H9 (cell line): ENCODE measurements at places on chromosomes 16 and 17. TPM values are rescaled to one million over a fixed set of nuclear protein-coding genes. Genes with fewer than 3 reads are reported as not detected.

The CLEC3A gene
- total RNA-seq = not detected in 2 replicates

GRCh38 chr17:64138441-64138840, 8.5 kb upstream of the ERN1 start:
- no peak for DNase-seq

GRCh38 chr17:12078791-12079190, 58.1 kb downstream of the MAP2K4 start:
- DNase-seq = no peak

The PRKCB gene
- 7.0 and 7.7 TPM in 2 replicates for total RNA-seq

GRCh38 chr16:47873434-47873833, 282.4 kb downstream of the ABCC12 start:
- DNase-seq = no peak

DNA sequence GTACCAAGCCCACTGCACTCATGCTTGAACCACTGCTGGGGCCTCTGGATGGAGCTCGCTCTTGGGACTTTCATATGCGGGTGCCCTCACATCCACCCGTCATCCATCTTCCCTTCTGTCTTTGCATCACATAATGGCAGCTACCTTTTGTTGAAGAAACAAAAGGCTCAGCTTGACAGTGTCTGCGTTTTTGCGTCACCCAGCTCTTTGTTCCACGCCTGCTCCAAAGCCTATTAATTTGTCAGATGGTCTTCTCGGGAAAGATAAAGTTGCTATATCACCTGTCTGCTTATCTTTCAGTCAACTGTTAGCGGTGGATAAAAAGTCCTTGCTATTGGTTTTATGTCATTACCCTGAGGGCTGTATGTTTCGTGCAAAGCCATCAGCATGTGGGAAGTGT, 18.1 kb upstream of the BCO1 start:
- no peak for DNase-seq

- peak; percentile 5 for DNase-seq
These were observed 16.8 kb upstream of the NKD1 start for GRCh38 chr16:50531359-50531758.

DNA sequence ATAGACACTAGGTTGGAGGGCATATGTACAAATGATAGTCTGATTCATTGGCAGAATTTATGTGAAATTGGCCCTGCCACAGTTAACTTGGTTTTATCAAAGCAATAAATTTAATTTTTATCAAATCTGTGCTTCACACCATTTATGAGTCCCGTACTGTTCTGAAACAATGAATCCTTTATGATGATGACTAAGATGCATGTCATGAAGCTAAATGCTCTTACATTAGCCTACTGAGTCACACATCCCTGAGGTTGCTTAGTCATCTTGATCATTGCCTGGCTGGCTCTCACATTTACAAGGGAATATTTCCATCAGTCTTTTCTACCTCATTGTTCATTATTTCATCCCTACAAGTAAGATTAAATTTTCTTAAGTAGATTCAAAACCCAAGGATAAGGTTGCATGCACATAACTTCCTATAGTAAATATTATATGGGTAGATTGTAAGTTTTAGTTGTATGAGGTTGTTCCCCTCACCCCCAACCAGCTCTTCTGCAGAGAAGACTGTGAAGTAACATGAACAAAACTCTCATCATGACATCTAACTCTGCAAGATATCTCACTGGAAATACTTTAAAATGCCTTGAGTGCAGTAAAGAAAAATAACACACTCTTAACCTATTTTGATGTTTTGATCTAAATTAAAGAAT, 170.7 kb downstream of the CYB561 start:
- DNase-seq = no peak

GRCh38 chr17:1490643-1491442, 1.6 kb downstream of the MYO1C start:
- DNase-seq = peak; percentile 76

DNA sequence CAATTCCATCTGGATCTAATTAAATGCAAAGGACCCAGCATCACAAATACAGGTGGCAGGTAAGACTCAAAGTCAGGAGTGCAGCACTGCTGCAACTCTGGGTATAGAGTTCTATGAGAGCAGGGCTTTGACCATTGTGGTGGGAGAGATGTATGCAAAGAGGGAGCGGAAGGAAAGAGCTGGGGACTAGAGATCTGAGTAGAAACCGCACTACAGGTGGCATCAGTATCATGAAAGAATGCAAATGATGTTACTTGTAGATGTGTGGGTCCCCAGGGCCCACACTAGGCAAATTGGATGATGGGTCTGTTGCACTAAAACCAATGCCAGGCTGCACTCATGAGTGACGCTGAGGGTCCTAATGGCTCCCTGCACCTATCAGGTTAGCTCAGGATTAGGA, 287.1 kb upstream of the ASIC2 start:
- DNase-seq = no peak

- peak; percentile 73 for DNase-seq
These were observed 91.4 kb downstream of the C16orf78 start for GRCh38 chr16:49464877-49465504.

DNA sequence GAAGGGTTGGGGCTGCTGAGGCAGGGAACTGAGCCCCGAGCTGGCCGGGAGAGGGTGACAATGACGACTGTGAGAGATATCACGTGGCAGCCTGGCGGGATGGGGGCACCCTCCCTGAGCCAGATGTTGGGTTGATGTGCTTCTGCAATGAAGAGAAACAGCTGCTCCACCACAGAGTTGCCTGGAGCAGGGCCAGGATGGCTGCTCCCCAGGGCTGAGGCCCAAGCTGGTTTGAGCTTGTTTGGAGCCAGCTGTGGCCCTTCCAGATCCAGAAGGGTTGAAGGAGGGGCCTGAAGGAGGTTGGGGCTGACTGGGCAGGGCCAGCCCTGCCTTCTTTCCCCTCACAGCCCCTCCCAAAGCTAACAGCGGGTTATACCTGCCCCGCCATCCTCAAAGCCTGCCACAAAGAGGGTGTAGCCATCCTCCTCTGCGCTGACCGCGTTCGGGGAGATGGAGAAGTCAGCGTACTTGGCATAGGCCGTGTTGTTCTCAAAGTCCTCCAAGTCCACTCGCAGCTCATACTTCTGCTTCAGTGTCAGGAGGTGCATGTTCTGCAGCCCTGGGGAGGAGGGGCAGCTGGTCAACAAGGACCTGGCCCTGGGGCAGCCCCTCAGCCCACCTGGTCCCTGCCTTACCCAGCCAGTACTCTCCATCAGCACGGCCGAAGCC, 2.1 kb downstream of the MFAP4 start:
- DNase-seq = no peak

DNA sequence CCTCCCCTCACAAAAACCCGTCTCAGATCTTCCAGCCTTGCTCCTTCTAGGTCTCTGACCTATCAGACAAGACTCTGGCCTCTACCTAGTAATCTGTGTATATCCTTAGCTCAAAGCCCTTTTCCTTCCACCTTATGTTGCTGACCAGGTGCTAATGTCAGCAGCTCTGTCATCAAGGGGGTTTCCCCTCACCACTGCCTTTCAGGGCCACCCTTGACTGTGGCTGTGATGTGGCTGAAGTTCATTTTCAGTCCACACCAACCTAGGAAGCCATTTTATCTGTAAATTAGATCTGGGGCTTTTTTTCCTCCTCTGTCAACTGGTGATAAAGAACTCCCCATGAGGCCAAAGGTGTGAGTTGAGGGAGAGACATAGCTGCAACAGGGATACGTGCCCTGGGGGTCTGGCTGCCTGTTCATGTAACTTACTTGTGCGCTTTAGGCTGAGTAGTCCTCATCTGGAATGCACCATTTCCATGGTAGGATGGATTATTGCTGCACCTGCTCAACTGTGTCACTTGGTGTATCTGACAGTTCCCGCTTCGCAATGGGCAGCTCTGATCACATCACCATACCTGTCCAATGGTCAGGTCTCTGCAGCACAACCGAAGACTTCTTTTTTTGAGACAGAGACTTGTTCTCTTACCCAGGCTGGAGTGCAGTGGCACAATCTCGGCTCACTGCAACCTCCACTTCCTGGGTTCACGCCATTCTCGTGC, 14.7 kb upstream of the RUNDC3A start:
- no peak for DNase-seq

The PRR35 gene
- total RNA-seq = 0.33 and 0.50 TPM in 2 replicates

GRCh38 chr17:28366605-28367004, 1.6 kb upstream of the SEBOX start:
- DNase-seq = peak; percentile 34

The FNDC8 gene
- total RNA-seq = not detected in 2 replicates

DNA sequence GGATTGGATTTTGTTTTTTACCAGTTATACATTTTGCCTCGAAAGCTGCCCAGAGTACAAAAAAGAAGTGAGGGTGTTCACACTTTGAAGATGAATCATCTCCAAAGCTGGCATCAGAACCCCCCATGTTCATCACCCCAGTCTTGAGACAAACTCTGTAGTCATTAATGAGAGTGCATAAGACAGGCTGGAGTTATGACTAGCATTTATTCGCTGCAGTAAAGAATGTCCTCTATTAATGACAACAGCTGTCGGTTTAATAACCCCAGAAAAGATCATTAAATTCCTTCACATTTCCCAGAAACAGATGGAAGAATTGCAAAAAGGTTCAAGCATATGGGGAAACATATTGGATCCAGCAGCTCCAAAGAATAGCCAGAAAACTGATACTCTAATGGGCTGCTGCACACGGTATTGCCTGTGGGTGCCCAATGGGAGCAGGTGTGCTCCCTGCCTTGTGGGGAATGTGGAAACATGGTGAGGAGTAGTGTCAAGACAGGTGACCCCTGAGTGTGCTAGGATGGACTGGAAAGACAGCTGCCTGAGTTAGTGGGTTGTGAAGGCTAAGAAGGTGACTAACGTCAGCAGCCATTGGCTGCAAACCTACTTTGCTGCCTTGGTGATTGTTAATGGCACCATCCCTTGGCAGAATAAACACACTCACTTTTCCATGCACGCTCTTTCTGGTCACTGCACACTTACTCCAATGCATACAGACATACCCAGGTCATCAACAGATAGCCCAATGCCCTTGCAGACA, 81.9 kb downstream of the AIPL1 start:
- DNase-seq = no peak

The GAS2L2 gene
- not detected in 2 replicates for total RNA-seq

The KRT14 gene
- total RNA-seq = not detected in 2 replicates

GRCh38 chr17:81272616-81273015, 22.5 kb downstream of the SLC38A10 start:
- no peak for DNase-seq

DNA sequence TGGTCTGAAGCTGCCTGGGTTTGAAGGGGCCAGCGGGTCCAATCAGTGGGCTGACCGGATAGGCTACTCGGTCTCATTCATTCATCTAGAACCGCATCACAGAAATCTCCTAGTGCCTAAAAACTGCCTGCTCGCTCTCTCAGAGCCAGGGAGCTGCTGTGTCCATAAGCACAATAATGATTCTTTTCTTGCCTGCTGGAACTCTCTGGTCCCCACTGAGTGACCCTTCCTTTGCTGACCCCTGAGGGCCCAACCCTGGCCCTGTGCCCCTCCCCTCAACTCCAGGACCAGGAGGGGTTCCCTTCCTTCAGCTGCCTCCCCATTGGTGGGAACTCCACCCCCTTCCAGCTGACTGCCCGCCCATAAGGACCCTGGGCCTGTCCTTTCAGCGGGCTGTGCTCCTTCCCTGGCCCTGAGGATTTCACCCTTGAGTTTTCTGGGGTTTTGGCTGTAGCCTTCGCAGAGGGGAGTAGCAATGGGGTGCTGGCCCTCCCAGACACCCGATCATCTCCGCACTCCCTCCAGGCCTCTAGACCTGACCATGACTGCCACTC, 39.5 kb upstream of the DNAH9 start:
- DNase-seq = no peak

- DNase-seq = no peak
These were observed 9.3 kb downstream of the NQO1 start for GRCh38 chr16:69717066-69717465.

The FBXW10 gene
- total RNA-seq = not detected in 2 replicates

The TLCD2 gene
- 1.3 and 1.5 TPM in 2 replicates for total RNA-seq

GRCh38 chr17:41176744-41177387, 1.2 kb downstream of the KRTAP4-2 start:
- DNase-seq = no peak

The RNF222 gene
- total RNA-seq = 0.07 and 0.09 TPM in 2 replicates

GRCh38 chr16:73527187-73527586, 479.3 kb upstream of the ZFHX3 start:
- DNase-seq = no peak

The USP6 gene
- 0.17 and 0.18 TPM in 2 replicates for total RNA-seq

DNA sequence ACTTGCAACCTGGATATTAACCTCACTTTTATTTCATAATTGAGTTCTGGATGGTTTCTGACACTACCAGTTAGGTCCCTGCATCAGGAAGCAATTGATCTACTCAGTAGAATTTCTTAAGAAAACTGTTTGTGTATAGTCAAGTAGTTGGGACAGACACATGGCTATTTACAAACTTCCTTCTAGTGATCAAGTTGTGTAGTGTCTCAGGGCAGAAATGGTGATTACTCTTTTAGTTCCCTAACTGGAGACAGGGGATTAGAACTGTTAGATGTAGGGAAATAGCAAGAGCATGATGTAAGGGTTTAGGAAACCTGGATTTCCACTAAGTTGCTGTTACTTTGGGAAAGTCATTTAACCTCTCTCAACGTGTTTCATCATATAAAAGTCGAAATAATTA, 30.4 kb downstream of the TMEM100 start:
- DNase-seq = no peak

DNA sequence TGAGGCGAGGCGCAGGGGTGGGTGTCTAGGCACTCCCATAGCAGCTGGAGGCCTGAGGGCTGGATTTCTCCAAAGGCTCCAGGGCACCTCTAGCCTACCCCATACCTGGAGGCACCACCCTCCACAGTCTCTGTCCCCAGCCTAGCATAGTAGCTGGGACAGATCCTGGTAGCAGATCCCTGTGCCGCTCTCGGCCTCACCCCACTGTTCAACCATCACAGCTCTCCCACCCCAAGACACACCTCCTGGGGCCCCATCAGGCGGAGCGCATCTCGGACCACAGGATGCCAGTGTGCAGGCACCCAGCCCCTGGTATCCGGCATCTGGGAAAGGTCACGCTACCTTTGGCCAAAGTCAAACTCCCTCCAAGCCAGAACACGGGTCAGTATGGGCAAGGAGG, 7.1 kb downstream of the BTBD17 start:
- DNase-seq = no peak

DNA sequence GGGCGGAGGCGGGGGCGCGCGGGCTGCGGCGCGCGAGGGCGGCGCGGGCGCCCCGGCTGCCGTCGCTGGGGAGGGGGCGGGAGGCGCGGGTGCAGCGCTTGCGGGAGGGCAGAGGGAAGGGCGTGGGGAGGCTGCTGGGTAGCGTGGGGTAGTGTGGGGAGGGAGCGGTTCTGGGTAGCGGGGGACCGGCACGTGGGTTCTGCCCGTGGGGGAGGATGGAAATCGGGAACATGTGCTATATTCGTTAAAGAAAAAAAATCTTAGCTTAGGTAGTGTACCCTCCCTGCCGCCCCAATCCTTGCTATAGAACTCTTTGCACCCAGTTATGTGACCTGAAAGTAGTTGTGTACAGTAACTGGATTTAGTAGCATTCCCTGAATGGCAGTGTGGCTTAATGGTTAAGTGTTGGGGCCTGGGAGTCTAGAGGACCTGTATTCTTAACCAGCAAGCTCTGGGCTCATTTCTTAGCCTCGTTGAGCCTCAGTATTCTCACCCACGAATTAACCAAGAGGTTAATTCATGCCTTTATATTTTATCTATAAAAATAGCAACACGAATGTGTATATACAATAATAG, 646 bp downstream of the RABEP1 start:
- no peak for DNase-seq

- DNase-seq = no peak
These were observed 54.8 kb downstream of the CRISPLD2 start for GRCh38 chr16:84874553-84874952.

The CCDC78 gene
- total RNA-seq = 12.1 TPM in 2 replicates

- DNase-seq = peak; percentile 67
These were observed 17.2 kb downstream of the CD300LB start for GRCh38 chr17:74513987-74514631.

The C17orf78 gene
- not detected in 2 replicates for total RNA-seq

GRCh38 chr16:67242138-67242730, 5.0 kb downstream of the FHOD1 start:
- no peak for DNase-seq
